Right renal pelvis (tissue), 4 donors: ENCODE measurements at places on chromosomes 6 and 20.

- no peak for DNase-seq
Measured at GRCh38 chr6:30741063-30741779, 1.3 kb downstream of the FLOT1 start.

- DNase-seq, result no peak
Measured at GRCh38 chr6:75428204-75428603, 65.4 kb downstream of the FILIP1 start.

- DNase-seq, result peak; percentile 65
Measured at GRCh38 chr20:3222635-3223600, 13.6 kb downstream of the ITPA start.

GRCh38 chr6:111230351-111231089, 143.2 kb downstream of the SLC16A10 start:
- DNase-seq, result no peak
